NCI-H2081 treated with DMSO at 0.1 percent for 48 hours (cell line): ENCODE measurements at places on chromosomes 16 and 17.

- no peak for DNase-seq
These were observed 13.0 kb upstream of the DPEP1 start for GRCh38 chr16:89600427-89600826.

GRCh38 chr17:29648005-29648404 is 25.3 kb upstream of the CORO6 start:
- DNase-seq: no peak

DNA sequence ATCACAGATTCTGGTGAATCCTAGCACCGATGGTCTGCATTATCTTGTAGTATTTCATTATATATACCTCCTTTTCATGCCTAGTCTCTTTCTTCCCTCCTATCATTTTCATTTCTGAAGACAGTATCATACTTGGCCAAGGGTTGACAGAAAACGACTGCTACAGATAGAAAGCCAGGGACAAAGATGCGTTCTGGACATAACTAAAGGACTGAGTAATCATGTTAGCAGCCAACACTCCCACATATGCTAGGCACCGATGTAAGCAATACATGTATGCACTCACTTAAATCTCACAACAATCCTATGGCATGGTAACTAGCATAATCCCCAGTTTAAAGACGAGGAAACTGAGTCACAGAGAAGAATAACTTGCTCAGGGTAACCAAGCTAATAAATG is 22.9 kb downstream of the RDM1 start:
- no peak for DNase-seq

GRCh38 chr17:804541-805435 is 22.6 kb downstream of the MRM3 start:
- DNase-seq: no peak

DNA sequence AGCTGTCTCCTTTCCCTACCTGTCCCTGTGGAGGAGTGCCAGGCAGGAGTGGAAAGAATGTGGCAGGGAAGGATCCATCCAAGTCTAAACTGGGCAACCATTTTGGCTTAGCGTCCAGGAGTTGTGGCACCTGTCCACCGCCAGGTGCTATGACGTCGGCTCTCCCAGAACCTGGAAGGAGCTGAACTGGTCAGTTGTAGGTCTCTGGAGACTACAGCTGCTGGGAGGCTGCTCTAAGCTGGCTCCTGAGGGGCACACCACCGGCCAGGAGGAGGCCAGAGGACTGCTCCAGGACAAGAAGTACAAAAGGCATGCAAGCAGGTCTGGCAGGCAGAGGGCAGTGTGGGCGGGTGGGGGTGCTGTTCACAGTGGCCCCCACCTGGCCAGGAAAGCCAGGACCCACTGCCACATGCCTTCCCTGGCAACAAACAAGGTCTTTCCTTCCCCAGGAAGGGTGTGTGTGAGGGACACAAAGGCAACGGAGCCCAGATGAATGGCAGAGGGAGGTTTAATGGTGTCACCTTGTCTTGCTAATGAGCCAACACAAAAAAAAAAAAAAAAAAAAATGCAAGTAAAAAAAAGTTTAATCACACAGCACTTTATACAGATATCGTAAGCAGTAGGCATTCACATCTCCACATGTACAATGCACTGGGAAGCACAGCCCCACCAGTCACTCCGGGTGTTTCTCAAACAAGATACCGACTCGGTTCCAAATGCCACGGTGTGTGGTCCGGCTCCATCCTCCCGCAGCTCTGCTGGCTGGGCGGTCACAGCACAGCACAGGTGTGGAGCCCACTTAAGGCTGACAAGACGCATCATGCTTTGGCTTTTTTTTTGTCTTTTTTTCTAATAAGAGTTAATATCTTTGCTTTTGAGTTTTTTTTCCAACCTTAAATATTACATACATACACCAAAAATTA is 4.8 kb downstream of the SPHK1 start:
- DNase-seq: no peak

GRCh38 chr16:74738113-74738541 is 36.5 kb downstream of the FA2H start:
- no peak for DNase-seq

GRCh38 chr16:71460941-71461340 is 1.1 kb downstream of the ZNF23 start:
- no peak for DNase-seq

DNA sequence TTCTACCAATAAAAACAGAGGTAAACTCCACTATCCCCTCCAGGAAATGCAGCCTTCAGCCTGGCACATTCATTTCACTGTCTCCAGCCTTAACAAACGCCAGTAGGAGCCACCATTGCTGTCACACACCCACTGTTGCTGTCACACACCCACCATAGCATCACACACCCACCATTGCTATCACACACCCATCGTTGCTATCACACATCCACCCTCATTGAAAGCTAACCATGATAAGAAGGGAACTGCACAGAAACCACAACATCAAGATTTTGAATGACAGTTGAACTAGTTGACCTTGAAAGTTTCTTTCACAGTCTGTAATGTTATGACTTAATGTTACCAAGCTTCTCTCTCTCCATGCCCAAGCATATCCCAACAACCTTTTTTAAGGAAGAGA is 38.1 kb downstream of the SHCBP1 start:
- DNase-seq: no peak

DNA sequence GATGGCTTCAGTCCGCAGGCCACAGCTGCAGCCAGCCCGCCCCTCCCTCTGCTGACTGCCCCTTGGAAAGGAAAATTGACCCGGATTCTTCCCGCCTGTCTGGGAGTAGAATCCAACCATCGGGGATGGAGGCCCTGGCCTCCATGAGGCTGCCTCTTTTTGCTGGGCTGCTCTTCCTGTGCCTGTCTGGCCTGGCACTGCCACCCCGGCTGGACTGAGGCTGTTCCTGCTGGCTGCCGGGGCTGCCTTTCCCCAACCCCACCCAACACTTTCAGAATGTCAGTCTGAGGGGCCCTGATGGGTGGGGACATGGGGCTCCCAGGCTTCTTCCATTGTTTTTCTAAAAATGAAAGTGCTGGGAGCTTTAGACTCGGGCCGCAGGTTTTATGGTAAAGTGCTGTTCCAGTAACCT is 7.3 kb downstream of the BAHCC1 start:
- DNase-seq: no peak

DNA sequence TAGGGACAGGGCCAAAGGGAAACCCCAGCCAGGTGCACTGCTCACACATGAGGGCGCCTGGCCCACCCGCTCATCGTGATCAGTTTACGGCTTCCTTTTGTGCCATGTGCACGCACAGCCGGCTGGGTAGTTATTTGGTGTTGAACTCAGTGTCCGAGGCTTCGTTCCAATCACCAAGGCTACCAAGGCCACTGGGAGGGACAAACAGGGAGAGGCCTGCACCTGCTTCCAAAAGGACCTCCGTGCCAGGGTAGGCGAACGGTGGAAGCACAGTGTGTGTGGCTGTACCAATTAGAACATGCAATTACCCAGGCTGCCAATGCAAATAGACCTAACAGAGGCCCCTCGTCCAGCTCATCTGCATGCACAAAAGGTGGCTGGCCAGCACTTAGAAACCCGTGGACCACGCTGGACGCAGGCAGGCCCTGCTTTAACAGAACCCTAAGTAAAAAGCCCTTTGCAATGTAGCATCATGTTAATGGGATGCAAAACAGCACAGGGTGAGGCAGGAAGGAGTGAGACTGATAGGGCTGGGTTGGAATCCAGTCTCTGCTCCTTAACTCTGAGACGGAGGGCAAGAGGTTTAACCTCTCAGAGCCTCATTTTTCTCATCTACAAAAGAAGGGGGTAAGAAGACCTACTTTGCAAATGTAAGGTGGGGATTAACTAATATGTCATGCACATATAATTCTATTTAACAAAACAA is 204.0 kb downstream of the XYLT1 start:
- DNase-seq: peak; percentile 39

- DNase-seq: no peak
These were observed 21.6 kb downstream of the CCDC182 start for GRCh38 chr17:57723427-57724025.

GRCh38 chr17:79953335-79953734 is 82.3 kb downstream of the TBC1D16 start:
- no peak for DNase-seq

DNA sequence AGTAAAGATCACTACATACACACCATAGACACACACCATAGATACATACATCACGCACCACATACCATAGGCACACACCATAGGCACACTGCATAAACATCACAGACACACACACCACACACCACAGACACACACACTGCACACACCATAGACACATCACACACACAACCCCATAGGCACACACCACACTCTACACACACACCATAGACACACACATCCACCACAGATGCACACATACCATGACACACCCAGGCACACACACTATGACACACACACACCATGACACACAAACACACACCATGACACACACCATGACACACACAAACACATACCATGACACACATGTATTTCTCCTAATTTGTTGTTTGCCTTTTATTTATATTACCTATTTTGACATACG is 14.1 kb downstream of the TBC1D16 start:
- DNase-seq: no peak

DNA sequence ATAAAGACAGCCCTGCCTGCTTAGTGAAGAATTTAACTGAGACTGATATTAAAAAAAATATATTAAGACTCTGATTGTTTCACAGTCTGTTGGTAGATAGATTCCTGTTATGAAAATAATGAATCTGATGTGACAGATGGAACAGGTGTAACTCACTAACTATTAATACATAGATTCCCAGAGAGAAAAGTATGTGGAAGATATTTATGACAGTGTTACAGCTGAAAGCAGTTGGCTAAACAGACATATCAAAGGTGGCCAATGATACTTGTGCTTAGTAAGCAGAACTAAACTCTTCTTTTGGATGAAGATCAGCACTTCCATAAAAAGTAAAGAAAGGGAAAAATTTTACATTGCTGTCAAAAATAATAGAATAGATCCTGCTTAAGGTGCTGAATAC is 598.2 kb upstream of the CA10 start:
- DNase-seq: no peak

- no peak for DNase-seq
These were observed 38.3 kb upstream of the HSBP1 start for GRCh38 chr16:83769397-83770008.

- no peak for DNase-seq
These were observed 207.7 kb downstream of the SPECC1 start for GRCh38 chr17:20216853-20217252.

DNA sequence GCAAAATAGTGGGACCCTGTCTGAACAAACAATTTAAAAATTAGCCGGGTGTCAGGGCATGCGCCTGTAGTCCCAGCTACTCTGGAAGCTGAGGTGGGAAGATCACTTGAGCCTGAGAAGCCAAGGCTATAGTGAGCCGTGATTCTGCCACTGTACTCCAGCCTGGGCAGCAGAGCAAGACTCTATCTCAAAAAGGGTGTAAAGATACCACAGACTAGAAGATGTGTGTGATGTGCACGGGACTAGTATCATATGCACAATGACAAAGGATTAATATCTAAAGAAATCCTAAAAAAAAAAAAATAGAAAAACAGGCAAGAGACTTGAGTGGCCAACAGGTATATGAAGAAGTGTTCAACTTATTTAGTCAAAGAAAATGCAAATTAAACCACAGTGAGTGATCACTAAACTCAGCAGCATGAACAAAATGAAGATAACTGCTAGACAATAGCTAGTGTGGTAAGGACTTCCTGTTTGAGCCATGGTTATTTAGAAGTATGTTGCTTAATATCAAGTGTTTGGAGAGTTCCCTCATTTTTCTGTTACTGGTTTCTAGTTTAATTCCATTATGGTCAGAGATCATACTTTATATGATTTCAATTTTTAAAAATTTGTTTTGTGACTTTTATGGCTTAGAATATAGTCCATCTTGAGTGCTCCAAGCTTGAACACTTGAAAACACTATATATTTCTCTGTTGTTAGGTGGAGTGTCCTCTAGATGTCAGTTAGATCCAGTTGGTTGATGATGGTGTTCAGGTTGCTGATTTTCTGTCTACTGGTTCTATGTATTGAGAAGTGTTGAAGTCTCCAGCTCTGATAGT is 14.7 kb upstream of the SLX4 start:
- DNase-seq: no peak

- DNase-seq: no peak
These were observed 139.1 kb downstream of the CCT6B start for GRCh38 chr17:34822007-34822739.

DNA sequence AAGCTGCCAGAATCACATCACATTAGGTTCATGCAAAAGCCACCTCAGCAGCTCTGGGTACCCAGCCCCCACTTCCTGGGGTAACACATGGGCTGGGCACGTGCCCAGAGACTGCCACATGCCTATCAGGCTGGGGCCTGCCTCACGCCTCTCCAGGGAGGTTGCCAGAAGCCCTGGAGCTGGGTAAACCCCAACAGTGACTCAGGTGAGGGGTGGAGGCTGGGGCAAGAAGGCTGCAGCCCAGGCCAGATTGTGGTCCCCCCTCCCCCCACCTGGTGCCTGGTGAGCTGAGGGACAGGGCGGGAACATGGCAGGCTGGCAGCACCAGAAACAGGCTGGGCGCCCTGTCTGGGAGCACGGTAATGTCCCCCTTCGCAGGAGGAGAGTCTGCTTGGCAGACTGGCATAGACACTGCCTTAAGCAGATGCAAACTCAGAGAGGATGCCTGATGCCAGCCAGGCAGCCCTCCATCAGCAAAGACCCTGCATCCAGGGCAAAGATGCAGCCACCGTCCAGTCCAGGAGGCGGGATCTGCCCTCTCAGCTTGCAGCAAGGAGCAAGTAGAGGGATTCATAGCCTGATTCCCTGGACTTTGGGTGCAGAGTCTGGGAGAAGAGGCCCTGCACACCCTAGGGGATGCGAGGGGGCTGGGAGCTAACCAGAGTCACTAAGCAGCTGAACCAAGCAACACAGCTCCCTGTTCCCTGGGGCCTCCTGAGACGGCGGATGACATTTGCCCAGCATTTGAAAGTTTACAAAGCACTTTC is 28.8 kb downstream of the NGFR start:
- no peak for DNase-seq

- DNase-seq: no peak
These were observed 106.7 kb upstream of the SDK2 start for GRCh38 chr17:73750975-73751374.

- no peak for DNase-seq
These were observed 134.4 kb downstream of the SKAP1 start for GRCh38 chr17:48295362-48296288.

DNA sequence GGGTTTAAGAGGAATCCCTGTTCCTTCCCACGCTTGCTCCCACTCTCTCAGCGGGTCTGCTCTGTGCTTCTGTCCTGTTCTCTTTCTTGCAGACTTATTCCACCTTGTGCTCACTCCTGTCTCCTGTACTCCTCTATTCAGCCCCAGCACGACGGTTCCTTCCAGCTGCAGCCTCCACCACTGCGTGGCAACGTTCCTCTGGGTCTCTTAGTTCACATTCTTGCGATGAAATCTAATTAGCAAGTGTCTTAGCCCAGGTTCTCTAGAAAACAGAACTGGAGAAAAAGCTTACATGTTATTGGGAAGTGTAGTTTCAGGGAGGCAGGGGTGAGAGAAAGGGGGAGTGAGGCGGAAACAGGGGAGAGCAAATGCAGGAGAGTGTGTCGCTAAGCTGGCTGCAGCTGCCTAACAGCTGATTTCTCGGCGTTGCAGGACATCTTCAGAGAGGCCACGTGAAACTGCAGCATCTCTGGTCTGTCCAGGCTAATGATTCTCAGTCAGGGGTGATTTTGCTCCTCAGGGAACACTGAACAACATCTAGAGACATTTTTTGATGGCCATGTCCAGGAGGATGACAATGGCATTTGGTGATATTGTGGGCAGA is 213.2 kb upstream of the NLRP1 start:
- DNase-seq: no peak
